ENCODE measurements at places on chromosomes 1 and 21.

- no peak for DNase-seq
These were observed 159.5 kb downstream of the ETS2 start for GRCh38 chr21:38965241-38965640.

- DNase-seq: no peak
These were observed 147.1 kb downstream of the KIF26B start for GRCh38 chr1:245301921-245302320.

DNA sequence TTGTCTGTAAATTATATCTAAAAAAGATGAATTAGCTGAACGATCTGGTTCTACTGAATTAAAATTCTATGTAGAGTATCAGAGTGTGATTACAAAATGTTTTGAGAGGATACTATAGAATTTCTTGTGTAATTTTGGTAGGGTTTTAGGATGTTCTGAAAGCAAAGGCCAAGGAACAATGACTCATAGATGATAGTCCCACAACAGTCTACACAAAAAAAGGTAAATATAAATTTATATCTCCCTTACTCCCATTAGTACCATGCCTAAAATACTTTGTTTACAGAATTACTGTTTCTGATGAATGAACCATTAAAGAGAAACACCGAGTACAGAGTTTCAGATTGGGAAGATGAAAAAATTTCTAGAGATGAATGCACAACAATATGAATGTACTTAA lies 9.5 kb downstream of the EDEM3 start:
- DNase-seq: no peak

GRCh38 chr1:86409416-86410021 lies 13.4 kb upstream of the ODF2L start:
- no peak for DNase-seq

GRCh38 chr1:2352897-2353550 lies 38.3 kb downstream of the MORN1 start:
- no peak for DNase-seq

DNA sequence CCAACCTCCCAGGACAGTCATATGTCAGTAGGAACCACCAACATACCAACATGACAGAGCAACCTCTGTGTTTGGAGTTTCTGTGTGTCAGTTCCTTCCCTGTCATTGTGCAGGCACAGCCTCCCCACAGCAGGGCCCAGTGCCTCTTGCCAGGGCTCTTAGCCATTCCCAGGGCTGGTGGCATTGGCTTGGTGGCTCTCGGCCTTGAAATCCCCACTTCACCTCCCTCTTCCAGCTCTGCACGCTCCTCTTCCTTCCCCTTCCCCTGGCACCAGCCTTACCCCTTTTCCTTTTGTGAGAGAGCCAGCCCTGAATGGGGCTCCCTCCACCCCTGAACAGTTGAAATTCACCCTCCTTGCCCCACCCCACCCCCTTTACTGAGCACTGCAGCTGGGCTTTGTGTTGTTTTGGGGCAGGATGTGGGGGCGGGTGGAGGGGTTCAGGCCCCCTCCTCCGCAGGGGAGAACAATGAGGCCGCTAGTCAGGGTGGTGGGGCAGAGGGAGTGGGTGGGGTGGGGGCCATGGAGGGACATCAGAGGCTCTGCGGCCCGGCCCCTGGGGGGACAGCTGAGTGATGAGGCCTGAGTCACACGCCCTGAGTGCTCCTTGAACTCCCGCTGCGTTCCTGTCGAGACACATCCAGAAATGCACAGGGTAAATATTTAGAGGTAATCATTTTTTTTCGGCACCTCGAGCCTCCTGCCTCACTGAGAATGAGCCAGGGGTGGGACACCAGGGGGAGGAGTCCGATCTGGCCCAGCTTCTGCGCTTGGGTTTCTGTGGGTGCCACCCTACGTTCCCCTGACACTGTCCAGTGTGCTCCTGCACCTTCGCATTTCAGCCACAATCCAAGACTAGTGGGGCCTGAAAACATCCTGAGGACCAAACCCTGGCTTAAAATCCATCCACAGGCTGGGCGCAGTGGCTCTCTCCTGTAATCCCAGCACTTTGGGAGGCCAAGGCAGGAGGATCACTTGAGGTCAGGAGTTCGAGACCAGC lies 28.6 kb downstream of the LGR6 start:
- DNase-seq: no peak

- no peak for DNase-seq
These were observed 186.6 kb upstream of the ST6GALNAC5 start for GRCh38 chr1:76680651-76681050.

DNA sequence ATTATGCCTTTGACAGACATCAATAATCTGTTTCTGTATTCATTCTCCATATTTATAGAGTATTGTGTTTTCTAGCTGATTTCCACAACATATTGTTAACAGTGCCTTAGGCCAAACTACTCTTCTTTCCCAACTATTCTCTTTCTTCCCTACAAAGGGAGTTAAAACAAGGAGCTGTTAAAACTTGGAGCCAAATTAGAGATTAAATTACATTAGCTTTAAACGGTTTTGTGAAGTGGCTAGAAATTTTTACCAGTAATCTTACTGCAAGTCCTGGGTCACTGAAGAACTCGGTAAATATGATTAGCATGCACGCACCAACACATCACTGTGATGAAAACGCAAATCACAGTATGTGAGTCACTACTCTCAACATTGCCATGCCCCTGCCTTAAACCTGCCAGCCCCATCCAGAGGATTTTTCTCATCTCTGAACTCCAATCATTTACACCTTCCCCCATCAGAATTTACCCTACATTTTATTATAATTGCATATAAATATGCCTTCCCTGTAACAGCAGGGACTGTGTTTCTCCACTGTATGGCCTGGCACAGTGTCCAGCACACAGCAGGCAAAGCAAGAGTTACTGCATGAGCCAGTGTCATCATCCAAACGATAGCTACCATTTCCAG lies 1.5 kb upstream of the PRDX6 start:
- no peak for DNase-seq

DNA sequence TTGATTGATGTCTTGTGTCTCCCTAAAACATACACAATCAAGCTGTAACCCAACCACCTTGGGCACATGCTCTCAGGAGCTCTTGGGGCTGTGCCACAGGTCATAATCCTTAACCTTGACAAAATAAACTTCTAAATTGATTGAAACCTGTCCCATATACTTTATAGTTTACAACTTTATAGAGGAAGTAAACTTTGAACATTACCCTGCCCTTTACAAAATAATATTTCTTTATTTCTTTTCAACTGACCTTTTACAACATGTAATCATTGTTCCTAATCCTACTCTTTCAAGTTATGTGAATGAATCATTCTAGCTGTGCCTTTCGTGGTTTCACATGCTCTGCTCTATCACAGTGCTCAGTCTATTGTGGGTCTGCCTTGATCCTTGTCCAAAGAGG lies 118.3 kb upstream of the ATP1A1 start:
- no peak for DNase-seq

DNA sequence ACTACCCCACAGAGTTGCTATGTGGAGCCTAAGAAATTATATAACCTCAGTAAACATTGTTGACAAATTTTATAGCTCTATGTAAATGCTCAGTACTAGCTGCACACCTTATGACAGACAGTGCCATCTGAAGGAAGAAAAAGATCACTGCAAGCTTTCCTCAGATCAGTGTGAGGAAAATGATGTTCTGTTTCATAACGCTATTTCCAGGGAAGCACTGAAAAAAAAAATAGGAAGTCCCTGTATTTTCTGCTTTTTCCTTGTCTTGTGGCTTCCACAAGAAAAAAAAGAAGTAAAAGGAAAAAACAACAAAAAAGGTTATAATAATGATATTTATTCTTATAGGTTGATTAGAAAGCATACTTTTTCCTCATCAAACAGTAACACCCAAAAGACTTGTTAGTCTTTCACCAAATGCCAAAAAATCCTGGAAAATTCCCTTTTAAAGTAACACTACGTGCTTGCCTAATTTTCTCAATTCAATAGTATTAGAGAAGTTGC lies 23.2 kb downstream of the LYST start:
- DNase-seq: no peak

- DNase-seq: no peak
These were observed 94.1 kb downstream of the TGFBR3 start for GRCh38 chr1:91791691-91792488.

DNA sequence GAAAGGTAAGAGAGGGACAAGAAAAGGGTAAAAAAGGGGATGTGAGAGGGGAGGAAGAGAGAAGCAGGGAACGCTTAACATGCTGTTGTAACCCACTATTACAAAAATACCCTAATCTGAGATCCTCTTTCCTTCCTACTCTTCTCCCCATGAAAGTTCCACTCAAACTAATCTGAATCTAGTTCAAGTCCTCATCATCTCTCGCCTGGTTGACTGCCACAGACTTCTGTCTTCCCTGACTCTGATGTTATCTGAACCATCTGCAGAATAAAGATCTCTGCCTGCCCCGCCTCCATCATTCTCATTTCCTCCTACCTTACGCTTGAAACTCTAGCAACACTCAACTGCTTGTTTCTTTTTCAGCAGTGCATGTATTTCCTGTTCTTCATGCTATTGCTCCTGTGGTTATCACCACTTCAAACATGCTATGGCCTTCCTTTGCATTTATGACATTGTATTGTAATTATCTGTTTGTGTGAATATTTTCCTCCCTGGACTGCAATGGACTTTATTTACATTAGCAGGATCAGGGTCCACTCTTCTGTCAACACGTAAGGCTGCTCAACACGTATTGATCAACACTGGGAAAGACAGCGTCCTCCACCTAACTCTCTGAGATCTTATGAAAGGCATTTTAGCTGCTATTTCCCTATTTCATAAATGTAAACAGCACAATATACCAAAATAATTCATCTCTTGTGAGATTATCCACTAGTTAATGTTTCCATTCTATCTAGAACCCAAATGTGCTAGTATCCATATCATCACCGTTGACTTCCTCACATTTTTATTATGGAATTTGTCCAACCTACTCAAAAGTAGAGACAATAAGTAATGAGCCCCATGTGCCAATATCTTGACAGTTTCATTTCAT lies 215.5 kb upstream of the USP25 start:
- DNase-seq: no peak

GRCh38 chr1:8598060-8598724 lies 219.2 kb downstream of the RERE start:
- DNase-seq: no peak

GRCh38 chr1:158506369-158506987 lies 34.5 kb downstream of the OR10R2 start:
- DNase-seq: peak; percentile 30

DNA sequence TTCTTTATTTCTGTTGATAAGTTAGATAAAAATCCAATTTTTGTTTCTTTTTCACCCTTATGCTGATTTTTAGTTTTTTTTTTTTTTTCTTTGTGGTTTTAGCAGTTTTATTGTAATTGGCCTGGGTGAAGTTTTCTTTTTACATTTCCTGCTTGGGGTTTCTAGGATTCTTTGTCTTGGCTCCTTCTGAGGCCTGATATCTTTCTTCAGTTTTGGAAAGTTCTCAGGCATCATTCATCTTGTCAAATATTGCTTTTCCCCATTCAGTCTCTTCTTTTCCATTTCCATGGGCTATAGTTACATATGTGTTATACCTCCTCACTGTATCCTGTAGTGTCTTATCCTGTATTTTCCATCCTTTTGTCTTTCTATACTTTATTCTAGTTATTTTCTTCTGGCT lies 28.5 kb downstream of the ST6GALNAC3 start:
- DNase-seq: no peak

DNA sequence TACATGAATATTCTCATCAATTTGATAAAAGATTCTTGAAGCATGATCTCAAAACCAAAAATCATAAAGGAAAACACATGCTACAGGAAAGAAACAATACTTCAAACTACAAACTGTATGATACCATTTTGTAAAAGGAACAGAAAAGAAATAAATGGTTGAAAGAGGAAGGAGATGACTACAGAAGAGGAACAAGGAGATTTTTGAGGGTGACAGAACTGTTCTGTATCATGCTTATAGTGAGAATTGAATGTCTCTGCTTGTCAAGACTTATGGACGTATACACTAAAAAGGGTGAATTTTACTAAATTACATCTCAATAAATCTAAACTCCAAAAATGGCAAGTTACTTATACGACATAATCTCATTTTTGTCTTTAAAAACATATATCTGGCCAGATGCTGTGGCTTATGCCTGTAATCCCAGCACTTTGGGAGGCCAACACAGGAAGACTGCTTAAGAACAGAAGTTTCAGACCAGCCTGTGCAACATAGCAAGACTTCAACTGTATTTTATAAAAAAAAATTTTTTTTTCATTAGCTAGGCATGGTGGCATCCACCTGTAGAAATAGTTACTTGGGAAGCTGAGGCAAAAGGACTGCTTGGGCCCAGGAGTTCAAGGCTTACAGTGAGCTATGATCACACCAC lies 125.4 kb downstream of the EIF4G3 start:
- DNase-seq: no peak

DNA sequence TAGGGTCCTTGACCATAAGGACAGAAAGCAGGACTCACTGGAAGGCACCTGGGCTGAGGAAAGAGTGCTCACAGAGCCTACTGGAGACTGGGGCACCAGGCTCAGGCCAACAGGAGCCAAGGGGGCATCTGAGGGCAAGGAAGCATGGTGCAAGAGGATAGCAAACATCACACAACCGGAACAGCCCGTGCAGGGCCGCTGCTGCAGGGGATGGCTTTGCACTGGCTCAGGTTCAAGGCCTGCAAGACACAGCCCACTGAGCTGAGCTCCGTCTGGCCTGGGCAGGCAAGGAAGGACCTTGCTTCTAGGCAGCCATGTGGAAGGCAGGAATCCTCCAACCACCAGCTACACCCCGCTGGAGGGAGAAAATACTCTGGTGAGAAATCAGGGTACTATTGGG lies 59.8 kb upstream of the KIF26B start:
- DNase-seq: no peak

GRCh38 chr1:15057834-15058233 lies 95.7 kb upstream of the TMEM51 start:
- no peak for DNase-seq

GRCh38 chr21:16075649-16076282 lies 346.0 kb downstream of the USP25 start:
- DNase-seq: no peak

DNA sequence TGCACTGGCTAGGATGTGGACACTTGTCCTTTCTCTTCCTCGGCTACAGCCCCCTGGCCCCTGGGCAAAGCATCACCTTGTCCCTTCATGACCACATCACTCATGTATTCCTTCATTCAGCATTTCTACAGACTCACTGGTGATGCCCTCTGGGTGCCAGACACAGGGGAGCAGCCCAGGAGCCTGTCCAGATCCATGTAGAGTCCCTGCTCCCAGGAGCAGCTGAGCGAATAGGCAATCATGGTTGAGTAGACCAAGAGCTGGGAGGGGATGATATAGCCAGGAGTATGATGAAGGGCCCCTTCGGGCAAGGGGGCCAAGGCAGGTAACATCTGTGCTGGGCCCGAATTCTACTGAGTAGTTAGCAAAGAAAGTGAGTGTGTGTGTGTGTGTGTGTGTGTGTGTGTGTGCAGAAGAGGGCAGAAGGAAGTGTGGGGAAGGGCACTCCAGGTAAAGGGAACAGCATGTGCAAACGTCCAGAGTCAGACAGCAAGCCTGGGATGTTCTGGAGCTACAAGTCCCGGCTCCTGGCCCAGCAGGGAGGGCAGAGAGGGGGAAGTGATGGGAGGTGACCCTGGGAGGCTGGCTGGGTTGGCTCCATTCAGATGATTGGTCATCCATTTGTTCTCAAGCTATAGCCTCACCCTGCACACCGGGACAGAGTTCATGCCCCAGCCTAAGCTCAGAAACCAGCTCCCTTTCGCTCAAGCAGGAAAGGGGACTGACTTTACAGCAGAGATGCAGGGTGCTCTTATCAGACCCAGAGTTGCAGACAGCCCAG lies 21.0 kb upstream of the PIK3CD start:
- no peak for DNase-seq

- no peak for DNase-seq
These were observed 80.2 kb downstream of the ETS2 start for GRCh38 chr21:38885909-38886308.

GRCh38 chr1:9882945-9883303 lies 27.1 kb downstream of the CTNNBIP1 start:
- DNase-seq: no peak
